Foreskin keratinocyte (primary cell): ENCODE measurements at places on chromosomes 7 and 10.

DNA sequence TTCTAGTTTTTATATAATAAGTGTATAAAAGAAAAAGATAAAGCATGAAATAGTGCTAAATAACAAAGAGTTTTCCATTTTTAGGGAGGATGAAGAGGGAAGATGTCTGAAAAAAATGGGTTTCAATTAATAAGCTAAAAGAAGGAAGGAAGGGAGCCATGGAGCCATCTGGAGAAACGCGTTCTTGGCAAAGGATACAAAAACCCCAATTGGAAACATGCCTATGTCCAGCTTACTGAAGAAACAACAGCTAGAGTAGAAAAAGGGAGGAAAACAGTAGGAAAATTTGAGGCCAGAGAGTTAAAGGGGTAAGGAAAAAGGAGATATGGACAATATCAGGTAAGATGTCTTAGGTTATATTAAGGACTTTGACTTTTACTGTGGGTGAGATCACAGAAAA is 416.2 kb upstream of the GHITM start:
- no peak for DNase-seq

GRCh38 chr7:78176171-78176570 is 377.6 kb downstream of the PHTF2 start:
- DNase-seq = no peak

DNA sequence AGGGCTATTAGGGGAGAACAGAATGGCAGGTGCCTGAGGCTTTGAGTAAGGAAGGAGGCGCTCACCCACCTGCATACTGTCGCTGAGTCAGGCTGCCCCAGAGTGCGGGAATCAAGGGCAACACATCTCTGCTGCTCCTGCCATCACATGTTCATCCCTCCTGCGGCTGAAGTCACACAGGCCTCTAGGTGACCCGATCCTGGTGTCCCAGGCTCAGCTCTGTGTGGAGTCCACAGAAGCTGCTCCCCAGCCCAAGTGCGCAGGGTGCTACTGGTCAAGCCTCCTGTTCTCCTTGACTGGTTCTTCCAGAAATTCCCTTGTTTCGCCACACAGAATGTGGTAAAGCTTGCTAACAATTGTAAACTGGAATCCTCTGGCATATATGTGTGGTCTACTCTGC is 96.9 kb upstream of the IL6 start:
- DNase-seq = no peak

- DNase-seq = no peak
These were observed 2.5 kb downstream of the SCIN start for GRCh38 chr7:12572941-12573575.

DNA sequence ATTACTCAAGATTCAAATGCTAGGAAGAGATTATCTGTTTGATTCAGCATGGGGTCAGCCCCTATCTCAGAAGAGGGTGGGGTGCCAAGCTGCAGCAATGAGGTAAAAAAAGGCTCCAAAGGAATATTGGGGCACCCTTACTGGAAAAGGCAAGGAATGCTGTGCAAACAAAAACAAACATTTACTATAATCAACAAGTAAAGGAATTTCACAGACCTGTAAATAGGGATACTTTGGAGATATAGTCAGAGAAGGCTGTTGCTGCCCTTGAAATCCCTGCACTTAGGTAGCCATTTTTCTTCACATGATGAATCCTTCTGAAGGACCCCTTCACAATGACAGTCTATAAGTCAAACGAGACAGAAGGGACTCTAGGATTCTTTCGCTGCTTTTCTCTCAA is 10.6 kb upstream of the ADD3 start:
- DNase-seq = no peak

GRCh38 chr10:131739206-131739605 is 161.6 kb upstream of the PPP2R2D start:
- no peak for DNase-seq

- no peak for DNase-seq
These were observed 6.1 kb upstream of the MEOX2 start for GRCh38 chr7:15692501-15693020.

DNA sequence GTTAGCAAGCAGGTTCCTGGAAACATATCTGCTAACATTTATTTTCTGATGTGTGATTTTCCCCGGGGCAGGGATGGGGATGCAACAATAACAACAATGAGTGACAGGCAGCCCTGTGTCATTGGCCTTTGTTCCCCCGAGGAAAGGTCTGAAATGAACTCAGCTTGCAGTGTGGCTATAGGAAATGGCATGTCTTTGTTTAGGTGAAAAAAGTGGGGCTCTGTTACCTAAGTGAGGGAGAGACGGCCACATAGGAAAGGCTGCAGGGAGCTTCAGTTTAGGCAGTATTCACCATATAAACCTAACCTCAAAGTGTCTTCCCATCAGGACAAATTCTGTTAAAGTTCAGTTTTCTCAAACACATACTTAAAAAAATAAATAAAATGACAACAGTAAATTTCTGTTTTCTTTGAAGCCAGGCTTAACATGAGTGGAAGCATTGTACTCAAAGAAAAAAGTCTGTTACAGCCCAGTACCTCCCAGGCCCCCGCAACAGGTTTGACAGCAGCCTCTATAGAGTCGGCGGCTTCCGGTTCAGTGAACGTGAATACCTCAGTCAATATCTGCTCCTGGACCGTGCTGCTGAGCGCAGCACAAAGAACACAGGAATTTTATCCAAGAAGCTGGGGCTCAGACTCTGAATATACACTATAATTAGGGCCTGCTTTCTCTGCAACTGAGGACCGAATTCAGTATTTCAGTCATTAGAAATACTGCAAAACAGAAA is 168.3 kb downstream of the GLI3 start:
- DNase-seq = no peak

DNA sequence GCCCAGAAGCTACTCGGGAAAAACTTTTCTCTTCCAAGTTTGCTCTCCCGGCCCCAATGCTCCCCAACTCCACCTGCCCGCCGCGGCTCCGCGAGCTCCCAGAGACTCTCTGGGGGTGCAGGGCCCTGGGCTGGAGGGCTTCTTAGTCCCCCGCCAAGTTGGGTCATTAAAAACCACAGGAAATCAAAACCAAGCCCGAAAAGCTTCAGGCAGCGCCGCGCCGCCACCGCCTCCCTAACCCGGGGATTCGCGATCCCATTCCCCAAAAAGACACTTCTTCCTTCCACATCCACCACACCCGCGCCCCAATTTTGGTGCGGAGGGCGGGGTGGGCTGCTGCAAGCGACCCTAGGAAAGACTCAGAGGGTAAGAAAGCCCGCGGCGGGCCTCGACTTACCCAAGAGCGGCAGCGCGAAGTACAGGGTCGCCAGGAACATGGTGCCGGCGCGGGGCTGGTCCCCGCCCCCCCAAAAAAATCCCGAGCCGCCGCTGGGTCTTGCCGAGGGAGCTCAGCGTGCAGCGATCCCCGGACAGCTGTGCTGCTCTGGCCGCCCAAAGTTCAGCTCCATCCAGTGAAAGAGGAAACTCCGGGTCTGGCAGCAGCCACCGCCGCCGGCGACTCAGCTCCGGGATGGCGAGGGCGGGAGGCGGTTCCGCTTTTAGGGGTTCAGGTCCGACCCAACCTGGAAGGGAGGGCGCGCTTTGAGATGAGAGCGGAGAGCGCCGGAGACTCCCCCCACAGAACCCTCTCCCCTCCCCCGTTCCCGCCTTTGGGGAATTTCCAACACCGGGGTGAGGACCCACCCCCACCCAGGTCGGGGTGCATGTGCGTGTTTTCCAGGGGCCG is 1.2 kb downstream of the GFRA1 start:
- no peak for DNase-seq

DNA sequence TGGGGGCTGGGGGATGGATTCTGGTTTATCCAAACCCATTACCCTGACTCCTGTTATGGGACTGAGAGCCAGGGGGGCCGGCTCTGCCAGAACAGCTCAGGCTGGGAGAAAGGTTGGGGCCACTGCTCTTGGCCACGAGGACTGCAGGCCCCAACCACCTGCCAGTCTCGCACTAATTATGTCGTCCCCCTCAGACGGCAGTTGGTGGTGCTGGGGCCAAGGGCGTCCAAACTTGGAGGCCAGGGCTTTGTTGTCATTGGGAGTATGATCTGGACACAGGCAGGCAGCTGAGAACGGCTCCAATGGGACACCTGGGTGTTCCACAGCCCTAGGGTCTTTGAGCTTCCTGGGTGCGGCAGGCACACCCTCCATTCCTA is 34.7 kb downstream of the DRGX start:
- DNase-seq = no peak

DNA sequence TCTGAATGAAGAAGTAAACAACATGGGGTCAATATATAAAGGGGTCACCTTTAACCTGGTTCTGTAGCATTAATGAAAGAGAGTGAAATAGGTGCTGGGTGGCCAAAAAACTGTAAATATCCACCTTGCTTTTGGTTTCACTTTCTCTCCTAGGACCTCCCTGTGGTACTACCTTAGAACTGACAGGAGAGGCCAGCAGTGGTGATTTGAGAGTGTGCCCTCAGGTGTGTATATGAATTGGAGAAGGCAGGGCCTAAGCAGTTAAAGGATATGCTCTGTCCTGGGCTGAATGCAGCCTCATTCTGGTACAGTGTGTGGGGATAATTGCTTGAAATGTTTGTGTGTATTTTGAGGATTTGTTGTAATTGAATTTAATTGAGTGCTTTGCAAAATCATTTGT is 62.0 kb downstream of the BBS9 start:
- peak; percentile 56 for DNase-seq

GRCh38 chr10:122974023-122974422 is 6.2 kb upstream of the PSTK start:
- no peak for DNase-seq

- no peak for DNase-seq
These were observed 22.3 kb upstream of the GDI2 start for GRCh38 chr10:5835446-5836095.

DNA sequence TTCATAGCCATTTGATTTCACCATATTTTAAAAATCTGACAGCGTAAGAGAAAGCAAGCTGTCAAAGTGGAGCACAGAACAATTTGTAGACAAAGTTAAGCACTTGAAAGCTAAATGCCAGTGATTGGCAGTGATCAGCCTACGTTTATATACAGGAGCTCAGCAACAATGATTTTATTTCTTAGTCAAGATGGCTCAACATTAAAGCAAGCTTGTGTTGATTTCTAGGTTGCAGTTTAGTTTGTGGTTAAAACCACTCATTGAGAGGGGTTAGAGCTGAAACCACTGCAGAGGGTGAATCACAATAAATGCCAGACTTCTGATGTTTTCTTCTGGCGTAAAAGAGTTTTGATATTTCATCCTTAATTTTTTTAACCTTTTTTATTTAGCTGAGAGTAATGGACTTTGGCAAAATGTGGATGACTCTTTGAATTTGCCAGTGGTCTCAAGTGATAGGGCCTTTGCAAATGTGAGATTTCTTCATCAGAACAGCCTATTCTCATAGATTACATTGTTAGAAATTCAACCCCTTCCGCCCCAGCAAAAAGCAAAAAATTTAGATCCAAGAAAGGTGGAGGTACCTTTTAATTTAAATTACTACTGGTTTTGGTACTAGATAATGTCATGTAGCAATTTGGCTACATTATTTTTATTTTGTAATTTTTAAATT is 73.8 kb downstream of the SHOC2 start:
- DNase-seq = peak; percentile 68

GRCh38 chr7:155865830-155866525 is 53.7 kb upstream of the SHH start:
- DNase-seq = no peak

DNA sequence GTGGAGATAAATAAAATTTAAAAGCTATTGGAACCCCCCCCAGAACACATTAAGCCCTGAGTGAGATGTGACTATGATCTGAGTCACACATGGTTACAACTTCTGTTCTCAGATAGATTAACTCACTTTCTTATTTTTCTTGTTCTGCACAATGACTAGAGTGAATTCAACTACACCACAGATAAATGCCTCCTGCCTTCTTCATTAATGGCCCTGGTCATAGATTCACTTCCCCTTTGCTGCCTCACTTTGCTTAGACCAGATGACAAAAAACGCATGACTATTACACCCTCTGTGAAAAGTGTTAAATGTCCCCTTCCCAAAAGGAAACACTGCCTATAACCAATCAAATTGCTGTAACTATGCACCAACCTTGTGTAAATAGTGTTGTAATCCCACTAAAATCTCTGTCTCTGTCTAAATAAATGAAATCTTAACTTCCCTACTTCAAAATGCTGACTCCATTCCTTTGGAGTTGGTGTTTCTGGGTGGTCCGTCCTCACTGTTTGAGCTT is 49.4 kb downstream of the AKR1D1 start:
- no peak for DNase-seq

GRCh38 chr10:17213646-17214349 is 12.3 kb upstream of the TRDMT1 start:
- DNase-seq = peak; percentile 46

GRCh38 chr7:85593355-85593754 is 406.5 kb upstream of the SEMA3D start:
- DNase-seq = no peak

GRCh38 chr10:127737563-127738511 is 852 bp downstream of the FOXI2 start:
- no peak for DNase-seq

GRCh38 chr7:39421661-39422060 is 144.5 kb upstream of the YAE1 start:
- DNase-seq = no peak

GRCh38 chr7:106199813-106200364 is 84.9 kb downstream of the NAMPT start:
- DNase-seq = no peak

DNA sequence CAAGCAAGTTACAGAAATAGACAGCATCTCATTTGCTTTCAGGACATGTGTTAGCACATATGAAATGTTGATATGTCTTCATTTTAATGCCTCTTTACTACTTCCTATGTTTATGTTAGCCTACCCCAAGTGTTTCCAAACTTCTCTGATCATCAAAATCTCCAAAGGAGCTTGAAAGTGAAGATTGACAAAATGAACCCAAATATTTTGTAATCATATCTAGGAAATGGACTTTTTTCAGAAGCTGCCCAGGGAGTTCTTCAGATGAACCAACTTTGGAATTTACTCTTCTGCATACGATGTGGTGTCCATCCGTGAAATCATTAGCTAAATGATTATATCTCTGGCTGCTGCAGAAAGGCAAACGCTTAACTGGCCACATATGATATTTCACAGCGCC is 101.2 kb upstream of the AOAH start:
- no peak for DNase-seq

GRCh38 chr7:7177044-7177517 is 5.3 kb upstream of the C1GALT1 start:
- DNase-seq = peak; percentile 93

- DNase-seq = no peak
These were observed 139.3 kb downstream of the LRRC4 start for GRCh38 chr7:127891854-127892438.

GRCh38 chr10:121510201-121510771 is 88.0 kb downstream of the FGFR2 start:
- DNase-seq = peak; percentile 65

DNA sequence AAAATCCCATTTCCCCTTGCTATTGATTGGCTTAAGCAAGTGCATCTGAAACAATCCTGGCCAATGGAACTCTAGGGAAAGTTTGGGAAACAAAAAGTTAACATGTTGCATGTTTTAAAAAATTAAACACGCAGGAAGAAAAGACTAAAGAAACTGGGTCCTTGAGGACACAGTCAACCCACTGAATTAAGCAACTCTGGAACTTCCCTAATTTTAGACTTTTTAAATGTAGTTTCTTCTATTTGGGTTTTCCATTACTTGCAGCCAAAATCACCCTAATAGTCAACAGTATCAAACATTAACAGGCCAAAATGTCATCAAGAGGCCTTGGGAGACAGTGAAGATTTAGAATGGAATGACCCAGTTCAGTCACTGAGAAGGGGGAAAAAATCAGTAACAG is 40.6 kb downstream of the OSBPL3 start:
- DNase-seq = no peak
